Inflammatory macrophage treated with lipopolysaccharide for 4 hours (primary cell): ENCODE measurements at places on chromosomes 4 and X.

GRCh38 chrX:31092970-31093638 lies 21.3 kb upstream of the FTHL17 start:
- DNase-seq, result no peak

DNA sequence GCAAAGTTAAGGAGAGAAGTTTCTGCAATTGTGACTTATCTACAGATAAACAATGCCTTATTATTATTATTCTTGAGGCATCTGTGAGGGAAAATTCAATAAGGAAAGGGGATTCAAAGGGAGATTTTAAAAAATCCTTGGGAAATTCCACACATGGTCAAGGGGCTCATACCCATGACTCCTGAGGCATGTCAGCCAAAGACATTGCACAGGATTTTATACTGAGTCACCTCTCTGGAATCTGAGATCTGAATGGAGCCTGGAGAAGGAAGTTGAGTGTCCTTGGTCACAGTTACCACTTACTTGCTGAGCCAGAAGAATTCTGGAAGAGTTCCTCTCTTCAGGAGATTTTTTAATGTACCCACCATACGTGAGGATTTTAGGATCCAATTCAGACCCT lies 14.4 kb upstream of the CXCL8 start:
- DNase-seq, result peak; percentile 91

DNA sequence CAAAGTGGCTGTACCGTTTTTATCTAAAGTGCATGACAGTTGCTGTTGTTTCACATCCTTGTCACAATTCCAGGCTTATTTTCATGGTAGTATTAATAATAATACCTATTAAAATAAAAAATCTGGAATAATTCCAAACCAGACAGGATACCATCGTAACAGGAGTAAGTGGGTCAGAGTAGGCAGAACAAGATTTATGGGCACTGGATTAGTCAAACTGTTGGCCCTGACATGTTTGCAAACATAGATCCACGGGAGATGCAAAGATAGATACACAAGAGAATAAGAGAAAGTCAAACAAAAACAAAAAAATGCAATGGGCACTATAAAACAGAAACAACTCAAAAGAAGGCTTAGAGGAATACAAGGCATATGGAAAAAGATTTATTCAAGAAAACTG lies 449.5 kb upstream of the HS3ST1 start:
- DNase-seq, result no peak

- no peak for DNase-seq
These were observed 11.2 kb downstream of the BLTP1 start for GRCh38 chr4:122163301-122163700.

DNA sequence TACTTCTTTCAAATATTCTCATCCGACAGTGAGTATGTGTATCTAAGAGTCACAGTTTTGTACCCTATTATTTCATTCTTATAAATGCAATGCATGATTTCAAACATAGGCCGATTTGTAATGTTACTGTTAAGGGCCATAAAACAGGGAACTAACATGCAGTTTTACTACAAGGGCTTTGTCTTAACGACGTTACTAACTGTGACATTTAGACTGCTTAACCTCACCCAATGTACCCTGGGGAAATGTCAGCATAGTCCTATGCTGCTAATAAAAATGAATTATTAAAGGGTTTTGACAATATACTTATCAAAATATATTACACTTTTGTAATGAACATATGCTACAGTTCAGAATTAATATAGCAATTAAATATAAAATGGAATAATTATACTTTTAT lies 74.8 kb upstream of the CPXCR1 start:
- no peak for DNase-seq

GRCh38 chr4:18937746-18938145 lies 916.2 kb upstream of the LCORL start:
- DNase-seq, result no peak

DNA sequence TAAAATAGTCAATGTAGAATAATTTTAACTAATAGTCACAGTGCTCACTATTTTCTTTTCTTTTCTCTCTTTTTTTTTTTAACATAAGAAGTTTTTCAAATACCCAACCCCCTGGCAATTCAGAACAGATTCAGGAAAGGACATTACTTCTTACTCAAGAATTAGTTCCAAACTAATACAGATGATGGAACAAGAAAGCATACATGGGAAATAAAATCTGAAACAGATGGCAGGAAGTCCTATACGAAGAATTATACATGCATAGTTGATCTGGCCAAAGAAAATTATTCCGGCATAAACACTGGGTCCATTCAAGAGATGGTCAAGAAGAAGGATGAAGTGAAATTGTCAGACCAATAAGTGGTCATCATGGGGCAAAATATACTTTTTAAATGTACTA lies 614.4 kb upstream of the INTU start:
- DNase-seq, result no peak

GRCh38 chr4:24252121-24252520 lies 332.2 kb downstream of the DHX15 start:
- no peak for DNase-seq

DNA sequence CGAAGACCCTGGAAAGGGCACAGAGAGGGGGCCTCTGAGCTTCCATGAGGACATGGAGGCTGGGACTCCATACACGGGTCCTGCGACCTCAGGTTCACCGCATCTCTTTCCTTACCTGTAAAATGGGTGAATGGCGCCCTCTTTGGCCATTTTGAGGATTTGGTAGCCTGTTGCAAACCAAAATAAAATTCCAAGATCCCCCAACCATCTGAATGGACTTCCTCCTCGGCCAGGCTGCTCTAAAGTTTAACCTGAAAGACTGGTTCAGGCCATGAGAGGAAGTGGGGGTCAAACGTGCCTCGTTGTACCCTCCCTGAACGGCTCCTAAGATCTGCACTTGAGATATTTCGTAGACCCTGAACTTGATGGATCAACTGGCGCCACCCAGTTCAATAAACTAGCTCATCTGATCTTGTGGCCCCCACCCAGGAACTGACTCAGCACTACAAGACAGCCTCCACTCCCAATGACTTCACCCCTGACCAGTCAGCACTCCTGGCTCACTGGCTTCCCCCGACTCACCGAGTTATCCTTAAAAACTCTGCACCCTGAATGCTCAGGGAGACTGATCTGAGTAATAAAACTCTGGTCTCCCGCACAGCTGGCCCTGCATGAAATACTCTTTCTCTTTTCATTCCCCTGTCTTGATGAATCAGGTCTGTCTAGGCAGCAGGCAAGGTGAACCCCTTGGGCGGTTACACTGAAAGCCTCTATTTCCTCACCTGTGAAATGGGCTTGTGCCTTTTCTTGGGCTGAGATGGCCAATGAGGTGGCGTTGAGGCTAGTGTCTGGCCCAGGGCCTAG lies 32.9 kb upstream of the GPR78 start:
- DNase-seq, result no peak

DNA sequence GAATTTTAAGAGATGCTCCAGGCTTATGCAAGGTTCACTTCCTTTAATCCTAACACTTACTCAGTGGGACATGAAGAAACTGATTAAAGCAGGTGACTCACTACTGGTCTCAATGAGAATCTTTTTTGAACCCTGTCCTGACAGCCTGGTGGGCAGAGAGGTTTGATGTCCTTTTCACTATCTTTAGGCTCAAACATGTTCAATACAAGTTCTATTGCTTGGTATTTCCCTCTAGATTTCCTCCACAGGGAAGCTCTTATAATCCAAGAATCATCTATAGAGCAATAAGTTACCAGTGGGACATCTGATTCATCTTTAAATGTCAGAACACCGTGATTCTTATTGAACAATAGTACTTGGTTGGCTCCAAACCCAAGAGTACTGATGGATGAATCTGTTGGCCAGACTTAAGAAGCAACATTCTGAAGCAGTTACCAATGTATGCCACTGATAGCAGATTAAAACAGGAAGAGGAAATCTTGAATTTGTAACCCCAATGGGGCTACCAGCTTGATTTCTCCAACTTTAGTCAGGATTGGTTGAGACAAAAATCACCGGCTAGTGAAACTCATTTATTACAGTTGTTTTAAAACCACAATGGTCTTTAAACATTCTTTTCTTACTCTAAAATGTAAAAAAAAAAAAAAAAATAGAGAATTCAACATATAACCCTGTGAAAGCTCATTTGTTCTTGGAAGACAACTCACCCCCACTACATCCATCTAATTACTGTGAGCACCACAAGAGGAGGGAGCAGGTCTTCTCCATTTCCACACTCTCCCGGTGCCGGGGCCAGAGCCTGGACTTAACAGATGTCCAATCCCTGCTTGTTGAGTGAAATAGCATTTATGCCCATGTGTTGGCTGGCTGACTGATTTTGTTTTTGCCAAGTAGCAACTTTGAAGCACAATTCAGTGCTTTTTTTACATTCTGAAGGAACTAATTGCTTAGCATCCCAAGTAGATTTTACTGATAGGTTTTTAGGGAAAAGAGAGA lies 43.3 kb downstream of the FGFBP1 start:
- DNase-seq, result peak; percentile 70

DNA sequence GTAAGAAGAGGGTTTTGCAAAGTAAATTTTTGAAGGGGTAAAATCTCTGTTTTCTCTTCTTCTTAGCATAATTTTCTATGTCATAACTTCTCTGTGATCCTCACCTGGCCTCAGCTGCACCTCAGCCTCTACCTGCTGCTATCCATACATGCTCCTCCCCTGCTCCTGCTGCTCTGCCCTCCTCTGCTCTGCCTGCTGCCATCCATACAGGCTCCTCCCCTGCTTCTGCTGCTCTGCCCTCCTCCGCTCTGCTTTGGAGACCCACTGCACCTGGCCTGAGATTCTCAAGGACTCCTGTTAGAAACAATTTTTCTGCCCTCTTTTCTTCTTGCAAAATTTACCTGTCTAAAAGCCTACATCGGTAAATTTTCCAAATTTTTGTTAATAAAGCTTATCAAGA lies 388.6 kb upstream of the PITX2 start:
- no peak for DNase-seq
